ENCODE measurements at places on chromosomes 5 and 9.

DNA sequence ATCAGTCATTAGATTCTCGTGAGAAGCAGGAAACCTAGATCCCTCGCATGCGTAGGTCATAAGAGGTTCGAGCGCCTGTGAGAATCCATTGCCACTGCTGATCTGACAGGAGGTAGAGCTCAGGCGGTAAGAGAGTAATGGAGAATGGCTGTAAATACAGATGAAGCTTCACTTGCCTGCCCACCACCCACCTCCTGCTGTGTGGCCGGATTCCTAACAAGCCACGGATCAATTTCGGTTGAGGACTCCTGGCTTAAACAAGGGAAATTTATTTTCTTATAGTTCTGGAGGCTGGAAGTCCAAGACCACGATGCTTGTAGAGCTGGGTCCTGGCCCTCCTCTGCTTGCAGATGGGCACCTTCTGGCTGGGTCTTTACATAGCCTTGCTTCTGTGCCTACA is 200.4 kb downstream of the PCSK5 start:
- DNase-seq, result no peak

- peak; percentile 85 for DNase-seq
Observed at GRCh38 chr9:7370988-7371387, 428.6 kb downstream of the DMAC1 start.

DNA sequence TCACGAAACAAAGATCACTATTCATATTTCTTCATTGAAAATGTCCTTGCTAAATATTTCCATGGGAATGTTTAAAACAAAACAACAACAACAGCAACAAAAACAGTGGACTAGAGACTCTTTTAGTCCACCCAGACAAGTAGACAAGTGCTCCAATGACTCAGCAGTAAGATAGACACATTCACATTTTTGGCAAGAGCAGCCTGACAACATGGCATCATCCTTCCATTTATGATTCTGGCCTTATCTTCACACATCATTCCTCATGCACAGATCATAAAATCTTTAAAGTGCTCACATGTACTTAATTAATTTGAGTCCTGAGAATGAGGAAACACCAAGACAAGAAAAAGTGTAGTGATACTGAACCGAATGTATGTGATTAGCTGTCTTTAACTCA is 132.6 kb upstream of the PDE4D start:
- peak; percentile 49 for DNase-seq

GRCh38 chr5:51810592-51810991 is 427.3 kb downstream of the ISL1 start:
- DNase-seq, result no peak

GRCh38 chr9:708182-708550 is 133.3 kb upstream of the DMRT1 start:
- DNase-seq, result peak; percentile 27

- DNase-seq, result no peak
Observed at GRCh38 chr5:13246053-13246452, 698.4 kb downstream of the DNAH5 start.

GRCh38 chr5:124278636-124279035 is 467.8 kb downstream of the ZNF608 start:
- no peak for DNase-seq

- DNase-seq, result peak; percentile 19
Observed at GRCh38 chr5:9337928-9338595, 207.8 kb downstream of the SEMA5A start.

GRCh38 chr5:127865273-127865672 is 162.1 kb downstream of the CCDC192 start:
- DNase-seq, result no peak

- peak; percentile 8 for DNase-seq
Observed at GRCh38 chr9:82894961-82895821, 167.8 kb downstream of the RASEF start.

DNA sequence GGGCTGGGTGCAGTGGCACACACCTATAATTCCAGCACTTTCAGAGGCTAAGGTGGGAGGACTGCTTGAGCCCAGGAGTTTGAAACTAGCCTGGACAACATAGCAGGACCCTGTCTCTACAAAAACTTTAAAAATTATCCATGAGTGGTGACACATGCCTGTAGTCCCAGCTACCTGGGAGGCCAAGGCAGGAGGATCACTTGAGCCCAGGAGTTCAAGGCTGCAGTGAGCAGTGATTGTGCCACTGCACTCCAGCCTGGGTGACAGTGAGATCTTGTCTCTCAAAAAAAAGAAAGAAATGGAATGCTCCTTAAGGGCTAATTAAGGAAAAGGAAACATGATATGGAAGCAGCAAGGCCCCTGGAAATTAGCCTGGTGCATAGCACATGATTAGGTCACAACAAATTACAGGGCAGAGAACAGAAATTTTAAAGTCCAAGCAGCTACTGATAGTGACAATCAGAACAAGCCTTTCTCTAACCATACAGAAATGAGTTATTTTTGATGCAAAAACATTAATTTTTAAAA is 19.5 kb downstream of the ANKH start:
- no peak for DNase-seq
